ENCODE measurements at places on chromosomes 12 and 14. TPM values are rescaled to one million over a fixed set of nuclear protein-coding genes. Genes with fewer than 3 reads are reported as not detected.

DNA sequence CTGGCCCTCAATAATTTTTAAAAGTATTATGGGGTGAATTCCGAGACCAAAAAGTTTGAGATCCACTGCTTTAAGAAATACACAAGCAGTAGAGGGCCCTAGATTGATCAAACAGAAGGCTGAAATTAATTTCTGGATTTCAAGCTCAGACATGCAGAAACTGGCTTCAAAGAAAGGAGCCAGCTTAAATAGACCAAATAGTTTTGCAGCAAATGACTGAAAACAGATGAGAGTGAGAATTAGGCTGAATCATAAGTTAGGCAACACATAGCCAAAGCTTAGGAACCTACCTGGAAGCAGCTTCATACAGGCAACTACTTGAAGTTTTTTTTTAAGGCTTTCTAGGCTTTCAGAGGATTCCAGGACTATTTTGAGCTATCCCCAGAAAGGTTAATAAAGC lies 12.4 kb downstream of the ATF7 start:
- no peak for DNase-seq
- no peaks in the 10 kb centered on the region for H3K27me3 ChIP-seq
- H3K4me3 ChIP-seq: no peak overlapping the region
- no peaks in the 10 kb centered on the region for H3K36me3 ChIP-seq
- no peak overlapping the region for H3K27ac ChIP-seq
- H3K4me1 ChIP-seq: peaks cover 28% of the 10 kb centered on the region

DNA sequence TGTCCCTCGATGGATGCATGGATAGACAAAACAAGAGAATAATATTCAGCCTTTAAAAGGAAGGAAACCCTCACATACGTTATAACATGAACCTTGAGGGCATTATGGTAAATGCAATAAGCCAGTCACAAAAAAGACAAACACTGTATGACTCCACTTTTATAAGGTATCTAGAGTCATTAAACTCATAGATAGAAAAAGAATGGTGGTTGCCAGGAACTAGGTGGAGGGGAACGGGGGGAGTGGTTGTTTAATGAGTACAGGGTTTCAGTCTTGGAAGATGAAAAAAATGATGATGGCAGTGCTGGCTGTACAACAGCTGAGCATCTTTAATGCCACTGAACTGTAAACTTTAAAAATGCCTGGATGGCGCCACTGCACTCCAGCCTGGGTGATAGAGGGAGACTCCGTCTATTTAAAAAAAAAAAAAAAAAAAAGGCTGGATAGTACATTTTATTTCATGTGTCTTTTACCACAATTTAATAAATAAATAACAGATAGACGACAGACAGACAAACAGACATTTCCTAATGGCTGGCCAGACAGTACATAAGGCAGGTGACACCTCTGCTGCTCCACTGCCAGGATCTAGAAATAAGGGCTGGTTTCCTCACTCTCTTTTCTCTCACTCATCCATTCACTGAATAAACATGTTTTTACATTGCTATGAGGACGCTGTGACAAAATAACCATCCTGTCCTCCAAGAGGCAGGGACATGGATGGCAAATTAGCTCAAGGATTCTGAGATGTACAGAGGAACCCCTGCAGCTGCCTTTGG lies 118.8 kb downstream of the FOXN3 start:
- peak overlapping the region; percentile 41 for H3K27ac ChIP-seq
- no peak overlapping the region for H3K4me3 ChIP-seq
- H3K27me3 ChIP-seq: no peaks in the 10 kb centered on the region
- H3K4me1 ChIP-seq: peaks cover 61% of the 10 kb centered on the region

DNA sequence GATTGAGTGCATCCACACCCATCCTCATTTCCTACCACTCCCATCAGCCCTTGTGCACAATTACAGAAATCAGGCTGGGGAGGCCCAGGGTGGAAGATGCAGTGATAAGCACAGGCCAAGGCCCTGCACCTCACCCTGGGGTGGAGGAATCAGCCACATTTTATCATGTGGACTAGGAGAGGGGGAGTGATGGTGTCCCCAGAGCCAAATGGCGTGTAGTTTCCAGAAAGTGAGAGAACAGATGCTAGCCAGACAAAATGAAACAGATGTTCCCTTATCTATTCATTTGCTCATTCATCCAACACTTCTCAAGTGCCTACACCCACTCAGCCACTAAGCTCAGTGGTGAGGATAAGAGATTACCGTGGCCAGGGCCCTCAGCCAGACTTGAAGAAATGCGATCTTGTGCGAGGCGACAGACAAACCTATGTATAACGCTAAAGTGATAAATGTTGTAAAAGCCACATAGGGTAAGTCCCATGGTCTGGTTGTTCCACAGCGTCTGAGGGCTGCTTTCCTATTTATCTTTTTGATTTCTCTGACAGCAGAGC lies 93.6 kb downstream of the STAB2 start:
- peaks cover 2% of the 10 kb centered on the region for H3K27me3 ChIP-seq
- DNase-seq: no peak
- H3K36me3 ChIP-seq: no peaks in the 10 kb centered on the region
- H3K27ac ChIP-seq: no peak overlapping the region

- no peak overlapping the region for H3K4me3 ChIP-seq
- no peaks in the 10 kb centered on the region for H3K36me3 ChIP-seq
- no peak overlapping the region for H3K27ac ChIP-seq
- DNase-seq: no peak
- no peaks in the 10 kb centered on the region for H3K4me1 ChIP-seq
- H3K27me3 ChIP-seq: peaks cover 6% of the 10 kb centered on the region
Measured at GRCh38 chr12:11598900-11599299, 50.6 kb upstream of the ETV6 start.

GRCh38 chr14:37763266-37763665 lies 167.8 kb downstream of the TTC6 start:
- DNase-seq: no peak
- H3K27me3 ChIP-seq: peaks cover 3% of the 10 kb centered on the region
- H3K4me3 ChIP-seq: no peak overlapping the region
- H3K4me1 ChIP-seq: no peaks in the 10 kb centered on the region

DNA sequence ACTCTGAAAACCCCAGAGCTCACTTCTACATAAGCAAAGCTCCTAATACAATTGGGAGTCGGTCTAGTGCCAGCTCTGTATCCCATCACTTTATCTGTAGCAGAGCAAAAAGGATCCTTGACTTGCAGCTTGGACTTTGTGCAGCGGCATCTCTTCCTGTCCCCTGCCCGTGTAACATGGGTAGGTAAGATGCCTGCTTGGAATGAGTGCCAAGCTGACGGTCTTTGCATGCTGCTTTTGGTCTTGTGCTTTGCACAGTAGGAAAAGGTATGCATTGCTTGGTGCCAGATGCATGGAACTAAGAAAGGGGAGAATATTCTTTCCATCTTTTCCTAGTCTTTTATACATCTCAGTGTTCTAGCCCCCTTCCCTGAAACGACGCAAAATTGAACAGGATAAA lies 6.9 kb upstream of the PLEKHH1 start:
- peaks cover 13% of the 10 kb centered on the region for H3K27me3 ChIP-seq
- H3K27ac ChIP-seq: no peak overlapping the region
- no peak for DNase-seq
- H3K4me3 ChIP-seq: no peak overlapping the region

- H3K4me1 ChIP-seq: peaks cover 6% of the 10 kb centered on the region
- DNase-seq: no peak
- no peaks in the 10 kb centered on the region for H3K36me3 ChIP-seq
Measured at GRCh38 chr14:92325835-92326234, 2.9 kb downstream of the SLC24A4 start.

DNA sequence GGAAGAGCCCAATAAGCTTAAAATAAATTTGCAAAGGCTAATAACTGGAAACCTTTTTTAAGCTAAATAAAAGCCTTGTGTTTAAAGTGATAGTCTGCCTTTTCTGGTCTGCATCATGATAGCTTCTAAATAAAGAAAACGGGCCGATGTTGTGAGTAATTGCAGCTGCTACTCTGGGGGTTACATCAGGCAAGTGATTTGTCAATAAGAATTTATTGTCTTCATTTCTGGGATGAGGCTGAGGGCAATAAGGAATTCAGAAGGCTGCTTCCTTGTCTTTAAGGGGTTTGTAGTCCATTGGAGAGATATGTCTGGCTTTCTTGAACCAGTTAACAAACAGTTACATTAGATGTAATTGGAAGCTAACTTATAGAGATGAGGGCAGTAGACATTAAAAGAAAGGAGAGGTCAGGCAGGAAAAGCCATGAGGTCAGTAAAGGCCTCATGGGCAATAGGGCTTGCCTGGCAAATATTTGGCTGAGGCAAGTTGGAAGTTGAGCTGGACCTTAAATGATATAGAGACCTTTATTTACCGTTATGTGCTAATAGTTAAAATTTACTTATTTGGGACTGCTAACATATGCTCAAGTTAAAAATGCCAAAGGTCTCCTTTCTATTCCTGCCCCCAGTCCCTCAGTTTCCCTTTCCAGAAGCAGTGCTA lies 85.0 kb downstream of the CRADD start:
- H3K27ac ChIP-seq: no peak overlapping the region
- H3K36me3 ChIP-seq: peaks cover 5% of the 10 kb centered on the region
- no peak overlapping the region for H3K4me3 ChIP-seq

GRCh38 chr14:34685819-34686428 lies 28.5 kb downstream of the CFL2 start:
- H3K4me1 ChIP-seq: no peaks in the 10 kb centered on the region
- no peak overlapping the region for H3K27ac ChIP-seq
- DNase-seq: no peak
- no peak overlapping the region for H3K4me3 ChIP-seq
- H3K27me3 ChIP-seq: peaks cover 5% of the 10 kb centered on the region
- no peaks in the 10 kb centered on the region for H3K36me3 ChIP-seq

- peaks cover 2% of the 10 kb centered on the region for H3K27me3 ChIP-seq
- H3K4me3 ChIP-seq: no peak overlapping the region
- DNase-seq: no peak
- no peak overlapping the region for H3K27ac ChIP-seq
- H3K36me3 ChIP-seq: no peaks in the 10 kb centered on the region
- no peaks in the 10 kb centered on the region for H3K4me1 ChIP-seq
Measured at GRCh38 chr14:48936849-48937248, 649.3 kb downstream of the RPS29 start.

DNA sequence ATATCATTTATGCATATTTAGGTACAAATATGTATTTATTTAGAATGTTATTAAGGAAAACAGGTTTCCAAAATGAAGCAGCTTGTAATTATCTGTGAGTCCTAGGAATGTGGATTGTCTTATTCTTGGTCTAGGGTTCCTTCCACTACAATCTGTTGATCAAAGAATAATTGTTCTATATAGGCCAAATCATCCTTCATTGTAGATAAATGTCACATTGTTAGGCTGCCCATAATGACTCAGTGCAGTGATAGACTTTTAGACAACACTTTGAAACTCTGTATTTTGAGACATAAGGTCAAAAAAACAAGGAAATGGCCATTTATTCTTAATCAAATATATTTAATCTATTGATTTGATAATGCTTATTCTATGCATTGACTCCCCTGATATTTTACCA lies 283.0 kb downstream of the ACSS3 start:
- H3K27ac ChIP-seq: no peak overlapping the region
- H3K36me3 ChIP-seq: no peaks in the 10 kb centered on the region
- no peaks in the 10 kb centered on the region for H3K4me1 ChIP-seq
- no peak overlapping the region for H3K4me3 ChIP-seq

DNA sequence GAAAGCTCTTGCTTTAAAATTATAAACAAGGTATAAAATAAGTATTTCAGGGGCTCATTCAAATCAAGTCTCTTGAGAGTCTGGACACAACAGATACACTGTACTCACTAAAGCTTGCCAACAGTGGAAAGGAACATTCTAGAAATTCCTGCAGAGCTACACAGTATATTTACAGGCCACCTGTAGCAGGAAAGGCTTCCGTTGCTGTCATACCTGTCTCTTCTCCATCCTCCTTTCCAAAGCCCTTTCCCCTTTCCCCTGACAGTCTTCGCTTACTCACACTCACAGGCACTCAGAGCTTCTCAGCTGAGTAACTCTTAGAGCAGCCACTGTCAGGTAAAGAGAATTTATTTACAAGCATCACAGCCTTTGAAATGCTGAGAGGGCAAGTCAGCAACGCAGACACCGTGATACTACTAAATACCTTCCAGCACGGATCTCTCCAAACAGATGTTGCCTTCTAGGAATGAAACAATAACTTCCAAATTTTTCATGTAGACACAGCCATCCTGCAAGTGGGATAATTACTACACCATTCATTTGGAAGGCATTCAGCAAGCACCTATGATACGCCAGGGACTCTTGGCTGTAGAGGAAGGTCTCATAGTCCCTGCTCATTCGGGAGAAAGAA lies 167.9 kb downstream of the FOXN3 start:
- H3K4me1 ChIP-seq: peaks cover 61% of the 10 kb centered on the region
- H3K27ac ChIP-seq: no peak overlapping the region
- DNase-seq: no peak
- H3K4me3 ChIP-seq: no peak overlapping the region
- H3K36me3 ChIP-seq: peaks cover 4% of the 10 kb centered on the region

DNA sequence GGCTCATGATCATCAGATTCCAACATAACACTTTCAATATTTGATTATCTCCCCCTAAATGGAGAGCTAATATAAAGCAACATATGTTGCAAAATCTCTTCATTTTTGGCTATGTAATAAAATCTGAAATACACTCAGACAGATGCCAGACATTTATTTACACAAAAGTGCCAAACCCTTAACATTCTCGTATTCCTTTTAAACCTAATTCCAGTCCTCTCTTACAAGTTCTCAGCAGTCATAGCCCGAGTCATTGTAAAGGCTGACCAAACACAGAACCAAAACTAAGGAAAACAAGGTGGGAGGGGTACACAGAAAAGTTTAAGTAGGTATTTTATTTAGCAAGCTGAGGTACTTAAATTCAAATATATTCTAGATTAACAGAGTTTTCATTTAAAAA lies 81.4 kb downstream of the LRP6 start:
- H3K4me1 ChIP-seq: no peaks in the 10 kb centered on the region
- no peak overlapping the region for H3K27ac ChIP-seq
- H3K4me3 ChIP-seq: no peak overlapping the region
- peaks cover 10% of the 10 kb centered on the region for H3K27me3 ChIP-seq

- no peak for DNase-seq
- H3K4me1 ChIP-seq: no peaks in the 10 kb centered on the region
Measured at GRCh38 chr12:29726741-29727348, 56.9 kb downstream of the TMTC1 start.

Gene KRT6C
- polyA plus RNA-seq: not detected

Gene MUCL1
- polyA plus RNA-seq: not detected

Gene MYL6
- polyA plus RNA-seq: 5,712 TPM

Gene CLEC2A
- not detected for polyA plus RNA-seq

Gene NUAK1
- polyA plus RNA-seq: 0.68 TPM

Gene ACSM4
- polyA plus RNA-seq: not detected

Gene NID2
- polyA plus RNA-seq: 0.95 TPM

Gene P2RX7
- 12.9 TPM for polyA plus RNA-seq

Gene ASCL1
- not detected for polyA plus RNA-seq

All from immature natural killer cell (primary cell).